Activated CD4-positive, alpha-beta T cell treated with anti-CD3 and anti-CD28 coated beads for 48 hours (primary cell): ENCODE measurements at places on chromosomes 6 and 20.

DNA sequence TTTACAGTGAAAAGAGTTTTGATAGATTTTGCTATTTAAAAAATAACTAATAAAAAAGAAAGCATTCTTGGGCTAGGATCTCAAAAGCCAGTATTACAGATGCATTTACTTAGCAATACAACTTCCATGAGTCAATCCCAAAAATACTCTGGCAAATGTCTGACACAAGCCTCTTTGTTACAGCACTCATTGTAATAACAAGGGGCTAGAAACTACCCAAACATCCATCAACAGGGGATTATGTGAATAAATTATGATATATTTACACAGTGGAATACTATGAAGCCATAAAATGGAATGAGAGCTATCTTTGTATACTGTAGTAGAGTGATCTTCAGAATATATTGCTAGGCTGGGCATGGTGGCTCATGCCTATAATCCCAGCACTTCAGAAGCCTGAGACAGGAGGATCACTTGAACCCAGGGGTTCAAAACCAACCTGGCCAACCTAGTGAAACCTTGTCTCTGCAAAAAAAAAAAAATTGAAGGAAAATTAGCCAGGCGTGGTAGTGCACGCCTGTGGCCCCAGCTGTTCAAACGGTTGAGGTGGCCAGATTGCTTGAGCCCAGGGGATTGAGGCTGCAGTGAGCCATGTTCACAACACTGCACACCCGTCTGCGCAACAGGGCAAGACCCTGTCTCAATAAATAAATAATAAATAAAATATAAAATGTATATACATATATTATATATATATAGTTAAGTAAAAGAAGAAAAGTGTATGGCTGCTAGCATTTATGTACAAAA, 34.7 kb upstream of the TOP1 start:
- DNase-seq: no peak

DNA sequence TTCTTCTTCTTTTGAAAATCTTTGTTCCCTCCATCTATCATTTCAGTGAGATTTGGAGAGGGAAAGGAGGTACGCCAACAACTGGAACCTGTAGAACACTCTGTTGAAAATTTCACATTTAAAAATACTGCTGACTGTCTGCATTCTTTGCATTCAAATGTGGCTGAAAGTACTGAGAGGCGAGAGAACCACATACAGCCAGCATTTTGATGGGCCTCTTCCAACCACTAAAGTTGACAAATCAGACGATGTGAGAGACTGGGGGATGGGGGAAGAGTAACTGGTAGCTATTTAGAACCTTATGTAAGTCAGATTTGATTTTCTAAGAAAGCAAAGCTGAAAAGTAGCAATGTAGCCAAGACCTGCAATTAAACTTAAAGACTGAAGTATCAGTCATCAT, 77.5 kb downstream of the FKBP5 start:
- peak; percentile 39 for DNase-seq

DNA sequence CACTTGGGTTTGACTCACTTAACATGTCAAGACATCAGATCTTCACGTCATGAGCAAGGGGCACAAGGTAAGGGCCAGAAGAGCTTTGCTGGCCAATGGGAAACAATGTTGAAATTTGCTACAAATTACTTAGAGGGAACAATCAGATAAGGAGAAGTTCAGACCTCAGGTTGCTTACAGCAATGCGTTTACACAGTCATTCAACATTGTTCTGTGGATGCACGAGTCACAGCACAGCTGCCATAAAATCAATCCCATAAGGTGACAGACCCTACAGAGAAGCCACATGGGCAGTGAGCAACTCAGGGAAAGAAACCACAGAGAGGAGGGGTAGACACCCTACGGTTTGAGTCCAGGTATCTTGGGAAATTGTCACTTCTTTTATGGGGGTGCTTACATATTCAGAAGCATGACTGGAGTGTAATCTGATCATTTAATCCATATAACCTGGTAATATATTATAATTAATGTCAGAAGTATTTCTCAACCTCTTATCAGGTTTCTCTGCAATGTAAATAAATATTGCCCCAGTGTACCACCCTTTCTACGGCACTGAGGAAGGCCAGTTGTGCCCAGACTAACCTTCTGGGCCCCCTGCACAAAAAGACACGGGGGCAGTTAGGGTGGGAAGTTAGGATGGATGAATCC, 2.3 kb upstream of the SLC22A2 start:
- no peak for DNase-seq

DNA sequence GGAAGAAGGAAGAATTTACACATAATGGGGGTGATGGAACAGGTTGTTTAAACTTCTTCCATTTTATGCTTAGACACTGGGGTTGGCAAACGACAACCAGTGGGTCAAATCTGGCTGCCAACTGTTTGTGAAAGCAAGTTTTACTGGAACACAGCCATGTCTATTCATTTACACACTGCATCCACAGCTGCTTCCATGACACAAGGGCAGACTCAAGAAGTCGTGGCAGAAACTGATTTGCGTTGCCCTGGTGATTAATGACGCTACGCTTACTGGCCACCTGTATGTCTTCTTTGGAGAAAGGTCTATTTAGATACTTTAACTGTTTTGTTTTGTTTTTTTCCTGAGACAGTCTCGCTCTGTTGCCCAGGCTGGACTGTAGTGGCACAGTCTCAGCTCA, 19.0 kb downstream of the CTCFL start:
- no peak for DNase-seq

DNA sequence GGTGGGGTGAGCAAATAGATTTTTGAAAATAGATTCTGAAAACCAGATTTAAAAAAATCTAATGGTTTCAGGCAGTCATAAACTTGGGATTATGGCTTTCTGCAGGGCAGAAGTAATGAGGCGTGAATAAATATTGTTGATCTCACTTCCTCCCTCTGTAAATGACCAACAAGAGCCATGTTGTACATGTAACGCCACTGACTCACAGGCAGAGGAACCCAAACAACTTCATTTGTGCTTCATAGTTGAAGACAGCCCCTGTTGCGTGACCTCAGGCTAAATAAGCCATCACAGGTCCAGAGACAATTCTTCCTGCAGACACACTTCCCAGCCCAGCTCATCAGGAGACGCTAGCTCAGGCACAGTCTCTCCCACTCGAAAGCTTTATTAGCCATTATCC, 59.1 kb upstream of the F13A1 start:
- DNase-seq: no peak

GRCh38 chr6:5981126-5982026, 25.3 kb downstream of the NRN1 start:
- no peak for DNase-seq
